ENCODE measurements at places on chromosomes 16 and 17.

DNA sequence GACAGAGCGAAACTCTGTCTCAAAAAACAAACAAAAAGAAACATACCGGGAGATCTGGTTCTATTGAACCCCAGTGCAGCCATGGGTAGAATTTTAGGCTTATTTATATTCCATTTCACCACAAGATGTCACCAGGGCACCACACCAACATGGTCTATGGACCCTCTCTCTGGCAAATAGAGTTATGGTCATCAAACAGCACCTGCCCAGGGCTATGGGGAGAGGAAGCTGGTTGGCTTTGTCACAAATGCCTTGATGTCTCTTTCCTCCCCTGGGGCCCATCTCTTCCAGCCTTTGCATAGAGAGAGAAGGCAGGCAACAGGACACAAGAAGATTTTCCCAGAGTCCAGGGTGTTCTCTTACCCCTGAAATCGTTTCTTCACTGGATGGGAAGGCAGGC lies 128.4 kb downstream of the WWOX start:
- no peak for DNase-seq

GRCh38 chr17:41863074-41863848 lies 2.0 kb downstream of the KLHL11 start:
- DNase-seq, result no peak

GRCh38 chr17:50114849-50115357 lies 15.1 kb downstream of the SAMD14 start:
- DNase-seq, result no peak

GRCh38 chr17:17303847-17304490 lies 796 bp downstream of the NT5M start:
- DNase-seq, result no peak

DNA sequence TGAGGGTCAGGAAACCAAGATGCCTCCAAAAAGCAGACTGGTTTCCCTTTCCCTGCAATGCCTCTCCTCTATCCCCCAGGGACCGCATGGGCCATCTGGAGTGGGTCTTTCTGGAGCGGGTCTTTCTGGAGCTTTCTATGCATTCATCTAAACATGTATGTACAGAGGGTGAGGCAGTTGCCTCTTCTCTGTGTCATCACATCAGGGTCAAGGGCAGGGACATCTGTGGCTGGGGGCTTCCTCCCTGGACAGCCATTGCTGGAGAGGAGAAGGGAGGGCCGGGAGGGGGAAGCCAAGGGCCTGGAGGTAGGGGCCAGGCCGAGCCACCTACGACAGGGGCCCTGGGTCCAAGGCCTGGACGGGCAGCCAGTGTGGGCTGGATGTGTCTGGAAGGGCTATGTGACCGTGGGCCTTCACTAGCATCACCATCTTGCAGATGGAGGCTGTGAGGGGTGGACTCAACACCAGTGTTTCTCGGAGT lies 840 bp downstream of the ADCY7 start:
- DNase-seq, result no peak

GRCh38 chr16:47055136-47055885 lies 81.8 kb upstream of the DNAJA2 start:
- DNase-seq, result no peak

DNA sequence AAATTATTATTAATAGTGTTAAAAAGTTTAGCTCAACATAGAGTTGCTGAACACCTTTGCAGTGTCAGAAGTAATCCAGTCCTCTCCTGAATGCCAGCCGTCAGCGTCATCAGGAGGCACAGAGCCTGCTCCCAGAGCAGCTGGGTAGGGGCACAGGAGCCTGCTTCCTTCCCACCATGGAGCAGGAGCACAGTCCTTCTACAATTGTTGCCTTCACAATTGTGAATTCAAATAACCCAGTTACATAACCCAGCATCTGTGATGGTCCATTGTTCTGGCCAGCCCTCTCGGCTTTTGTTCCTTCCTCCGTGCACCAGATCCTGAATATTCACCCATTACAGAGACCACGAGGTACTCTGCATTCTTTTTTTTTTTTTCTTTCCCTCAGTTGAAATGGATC lies 393.9 kb upstream of the MAF start:
- DNase-seq, result no peak

- peak; percentile 83 for DNase-seq
Measured at GRCh38 chr17:4997302-4998026, at the start of the genes INCA1 and KIF1C. INCA1 (minus strand) TSS chr17:4997522; CDS start chr17:4994437, 3,085 bp downstream. KIF1C (plus strand) TSS chr17:4997950; CDS start chr17:5000247, 2,297 bp downstream.

DNA sequence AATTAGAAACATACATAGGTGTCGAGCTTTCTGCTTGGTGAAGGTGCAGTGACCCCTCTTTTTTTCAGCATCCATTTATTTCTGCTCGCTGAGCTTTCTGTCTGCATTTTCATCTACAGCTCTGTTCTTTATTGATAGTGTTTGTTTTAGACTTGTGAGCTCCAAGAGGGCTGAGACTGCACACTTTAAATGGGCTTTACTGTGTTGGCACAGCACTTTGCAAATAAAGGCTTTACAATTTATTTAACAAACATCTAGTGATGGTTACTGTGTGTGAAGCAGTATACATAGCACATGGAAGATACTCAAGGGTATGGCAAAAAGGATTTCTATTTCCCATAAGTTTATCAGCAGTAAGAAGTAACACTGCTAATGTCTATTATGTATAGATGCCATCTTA lies 563.7 kb upstream of the HSBP1 start:
- no peak for DNase-seq

- DNase-seq, result no peak
Measured at GRCh38 chr17:21201298-21201595, 12.7 kb downstream of the TMEM11 start.

- DNase-seq, result no peak
Measured at GRCh38 chr16:88337021-88337420, 45.7 kb upstream of the ZNF469 start.

- no peak for DNase-seq
Measured at GRCh38 chr17:57138956-57139576, 54.0 kb downstream of the AKAP1 start.

DNA sequence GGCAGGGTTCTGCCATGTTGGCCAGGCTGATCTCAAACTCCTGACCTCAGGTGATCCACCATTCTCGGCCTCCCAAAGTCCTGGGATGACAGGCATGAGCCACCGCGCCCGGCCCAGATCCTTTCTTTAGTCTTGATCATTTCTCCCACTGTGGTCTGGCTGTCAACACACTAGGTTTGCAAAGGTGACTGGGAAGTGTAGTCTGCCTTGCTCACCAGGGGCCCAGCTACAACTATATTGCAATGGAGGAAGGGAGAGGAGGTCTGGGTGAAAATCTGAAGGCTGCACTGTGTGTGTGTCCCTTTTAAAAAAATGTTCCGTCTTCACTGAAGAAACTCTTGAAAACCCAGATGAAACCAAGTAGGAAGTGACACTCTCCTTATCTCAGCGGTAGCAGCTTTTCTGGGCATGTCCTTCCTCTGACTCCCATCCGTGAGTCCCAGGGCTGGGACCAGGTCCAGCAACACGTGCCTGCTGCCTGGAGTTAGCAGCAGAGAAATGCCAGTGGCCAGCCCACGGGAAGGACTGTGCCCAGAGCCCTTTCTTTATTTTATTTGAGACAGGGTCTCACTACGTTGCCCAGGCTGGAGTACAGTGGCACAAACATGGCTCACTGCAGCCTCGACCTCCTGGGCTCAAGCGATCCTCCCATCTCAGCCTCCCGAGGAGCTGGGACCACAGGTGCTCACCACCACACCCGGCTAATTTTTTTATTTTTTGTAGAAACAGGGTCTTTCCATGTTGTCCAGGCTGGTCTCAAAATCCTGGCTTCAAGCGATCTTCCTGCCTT lies 17.8 kb upstream of the KIF19 start:
- no peak for DNase-seq

DNA sequence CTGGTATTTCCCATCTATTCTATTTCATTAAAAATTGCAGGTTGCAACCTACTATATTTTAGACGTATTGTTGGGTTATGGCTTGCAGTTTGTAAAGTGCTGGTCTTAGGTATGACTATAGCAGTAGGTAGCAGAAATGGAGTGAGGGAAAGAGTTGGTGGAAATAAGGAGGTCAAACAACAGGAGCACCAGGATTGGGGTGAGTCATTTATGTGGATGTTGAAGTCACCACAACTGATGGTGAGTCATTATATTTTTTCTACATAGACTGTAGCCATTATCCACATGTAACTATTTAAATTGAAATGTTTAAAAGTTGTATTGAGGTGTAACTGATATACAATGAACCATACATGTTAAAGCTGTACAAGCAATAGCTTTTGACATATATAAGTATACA lies 25.0 kb upstream of the HS3ST3A1 start:
- DNase-seq, result no peak

DNA sequence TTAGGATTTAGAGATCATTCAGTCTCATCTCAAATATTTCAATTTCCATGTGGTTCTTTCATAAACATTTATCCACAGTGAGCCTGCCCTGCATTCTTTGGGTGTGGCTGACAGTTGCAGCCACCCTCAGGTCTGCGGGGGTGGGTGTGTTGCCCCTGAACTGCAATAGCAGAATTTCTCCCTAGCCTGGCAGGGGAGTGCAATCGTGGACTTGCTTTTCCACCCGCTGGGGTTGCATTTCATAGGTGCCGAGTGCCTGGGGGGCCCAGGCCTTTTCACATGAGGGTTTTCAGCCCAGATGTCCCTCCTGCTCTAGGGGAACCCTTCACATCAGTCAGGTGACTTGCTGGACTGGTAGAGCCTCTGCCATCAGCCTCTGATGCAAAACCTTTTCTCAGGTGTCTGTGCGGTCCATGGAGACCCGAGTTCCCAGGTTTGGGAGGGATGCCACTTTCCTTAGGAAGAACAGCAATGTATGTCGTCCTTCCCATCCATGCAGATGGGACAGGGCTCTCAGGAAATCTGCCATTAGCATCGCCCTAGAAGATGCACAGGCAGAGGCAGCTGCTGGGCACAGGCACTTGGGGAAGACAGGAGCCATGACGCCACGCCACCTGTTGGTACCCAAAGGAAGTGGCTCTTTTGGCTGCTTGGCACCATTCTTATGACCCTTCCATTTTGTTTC lies 2.4 kb upstream of the USP36 start:
- DNase-seq, result peak; percentile 27

- DNase-seq, result no peak
Measured at GRCh38 chr17:66647391-66647983, 187.4 kb upstream of the CACNG5 start.

DNA sequence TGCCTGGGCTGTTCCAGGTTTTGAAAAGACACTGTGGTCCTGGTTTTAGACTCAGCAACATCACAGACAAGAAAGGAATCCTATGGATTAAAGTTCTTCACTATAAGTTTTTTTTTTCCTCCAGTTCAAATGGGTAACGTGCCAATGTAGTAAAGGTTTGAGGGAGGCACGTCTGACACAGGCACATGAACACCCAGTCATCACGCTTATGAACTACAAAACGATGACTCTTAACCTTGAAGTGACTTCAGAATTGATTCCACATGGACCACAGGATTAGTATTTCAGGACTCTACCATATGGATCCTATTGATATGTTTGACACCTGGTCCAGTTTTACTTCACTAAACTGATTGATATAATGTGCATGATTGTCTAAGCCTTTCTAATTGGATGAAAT lies 2.3 kb downstream of the PRMT7 start:
- DNase-seq, result no peak

GRCh38 chr16:82183004-82183397 lies 13.0 kb upstream of the MPHOSPH6 start:
- DNase-seq, result no peak

DNA sequence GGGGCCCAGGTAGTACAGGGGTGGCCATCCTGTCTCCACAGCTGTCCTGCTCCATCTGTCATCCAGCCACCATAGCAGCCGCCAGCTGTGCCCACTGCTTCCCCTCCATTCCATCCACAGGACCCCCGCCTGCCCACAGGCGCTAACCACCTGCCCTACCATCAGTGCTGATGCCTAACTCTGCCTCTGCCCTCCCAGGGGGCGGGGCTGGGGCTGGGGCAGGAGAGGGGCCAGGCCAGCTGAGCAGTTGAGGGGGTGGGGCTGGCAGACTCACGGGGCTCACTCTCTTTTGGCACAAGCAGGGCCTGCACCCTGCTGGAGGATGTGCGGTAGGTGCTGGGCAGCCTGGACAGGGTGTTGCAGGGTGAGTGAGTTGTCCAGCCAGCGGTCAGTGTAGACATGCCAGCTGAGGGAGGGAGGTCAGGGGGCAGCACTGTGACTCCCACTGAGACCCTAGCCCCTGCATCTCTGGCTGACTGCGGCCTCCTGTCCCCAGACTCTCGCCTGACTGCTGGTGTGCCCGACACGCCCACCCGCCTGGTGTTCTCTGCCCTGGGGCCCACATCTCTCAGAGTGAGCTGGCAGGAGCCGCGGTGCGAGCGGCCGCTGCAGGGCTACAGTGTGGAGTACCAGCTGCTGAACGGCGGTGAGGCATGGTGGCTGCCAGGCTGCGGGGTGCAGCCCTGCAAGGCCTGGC lies 9.6 kb downstream of the GALK1 start:
- no peak for DNase-seq

DNA sequence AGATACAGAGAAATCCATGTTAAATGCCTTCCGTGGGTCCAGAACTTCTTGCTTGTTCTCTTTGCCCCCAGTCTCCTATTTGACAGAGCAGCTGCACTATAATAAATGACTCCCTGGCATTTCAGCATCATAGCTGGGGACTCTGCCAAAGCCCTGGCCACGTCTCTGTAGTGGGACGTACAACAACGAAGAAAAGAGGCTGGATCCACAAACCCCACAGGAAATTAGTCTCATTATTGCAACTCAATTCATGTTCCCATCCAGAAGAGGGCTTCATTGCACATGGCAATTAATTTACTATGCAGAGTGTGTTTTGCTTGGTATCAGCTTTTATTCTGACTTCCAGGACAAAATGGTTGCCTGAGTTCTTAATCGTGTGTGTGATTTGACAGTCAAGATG lies 121.3 kb downstream of the CDH13 start:
- no peak for DNase-seq

- DNase-seq, result no peak
Measured at GRCh38 chr16:76535-77272, 1.3 kb upstream of the MPG start.

DNA sequence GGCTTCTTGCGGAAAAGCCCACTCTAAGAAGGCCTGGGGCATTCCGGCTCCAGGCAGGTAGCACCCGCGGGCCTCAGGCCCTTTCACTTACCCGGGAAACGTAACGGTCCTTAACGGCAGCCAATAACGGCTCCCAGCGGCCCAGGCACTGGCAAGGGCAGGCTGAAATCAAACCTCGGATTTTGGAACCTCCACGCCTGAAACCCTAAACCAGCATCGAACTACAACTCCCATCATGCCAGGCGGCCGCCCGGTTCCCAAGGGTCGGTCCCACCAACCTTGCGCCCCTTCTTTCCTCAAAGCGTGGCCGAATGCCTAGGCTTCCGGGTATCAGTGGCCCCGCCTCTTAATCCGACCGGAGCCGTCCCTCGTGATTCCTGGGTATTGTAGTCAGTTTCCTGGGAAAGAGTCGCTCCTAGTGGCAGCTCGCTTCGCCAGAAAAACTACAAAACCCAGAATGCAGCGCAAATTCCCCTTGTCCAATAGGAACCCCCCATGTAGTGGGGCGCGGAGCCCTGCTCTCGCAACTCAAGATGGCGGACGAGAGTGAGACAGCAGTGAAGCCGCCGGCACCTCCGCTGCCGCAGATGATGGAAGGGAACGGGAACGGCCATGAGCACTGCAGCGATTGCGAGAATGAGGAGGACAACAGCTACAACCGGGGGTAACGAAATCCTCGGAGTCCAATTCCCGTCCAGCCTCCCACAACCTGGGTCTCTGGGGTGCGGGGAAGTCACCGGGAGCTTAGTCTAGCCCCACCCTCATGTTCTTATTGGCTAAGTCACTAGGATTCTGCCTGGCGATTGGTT lies at the start of gene NMT1:
Gene NMT1 (plus strand): TSS at position 521 of the 809 bp plus-strand sequence. CDS start 13 bp downstream, at position 534.
- DNase-seq, result peak; percentile 92
